NCI-H1436 (cell line): ENCODE measurements at places on chromosomes 5 and 9.

DNA sequence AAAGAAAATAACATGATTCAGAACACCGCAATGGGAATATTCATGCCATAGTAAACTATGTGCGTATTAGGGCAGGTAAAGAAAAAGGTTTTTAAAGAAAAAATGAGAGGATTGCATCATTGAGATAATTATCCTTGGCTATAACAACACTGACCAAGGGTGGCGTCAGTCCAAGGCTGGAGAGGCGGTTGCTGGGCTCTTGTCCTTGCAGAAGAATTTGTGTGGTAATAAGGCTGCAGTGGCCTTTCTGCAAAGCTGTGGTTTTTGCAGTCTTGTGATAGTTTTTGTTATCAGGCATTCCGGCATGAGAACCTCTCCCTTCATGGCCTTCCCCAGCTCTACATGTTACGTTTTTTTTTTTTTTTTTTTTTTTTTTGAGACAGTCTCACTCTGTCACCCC is 14.0 kb downstream of the BOD1 start:
- no peak for DNase-seq

- DNase-seq: no peak
Observed at GRCh38 chr9:117945286-117945685, 241.1 kb downstream of the TLR4 start.

DNA sequence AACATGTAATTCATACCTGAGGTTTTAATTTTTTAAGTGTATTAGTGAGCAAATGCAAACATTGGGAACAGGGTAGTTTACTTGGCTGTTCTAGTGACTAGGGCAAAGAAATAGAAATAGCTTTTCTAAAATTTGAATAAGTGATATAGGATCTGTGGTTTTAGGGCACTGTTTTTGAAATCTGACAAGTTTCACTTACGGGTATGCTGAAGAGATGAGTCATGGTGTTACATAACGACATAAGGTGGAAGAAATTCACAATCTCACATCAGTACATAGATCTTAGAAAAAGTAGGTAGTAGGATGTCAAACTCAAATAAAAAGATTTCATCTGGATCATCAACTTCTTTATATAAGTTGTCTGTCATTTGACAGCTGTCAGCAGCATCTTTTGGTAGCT is 772.3 kb downstream of the MAT2B start:
- DNase-seq: no peak

DNA sequence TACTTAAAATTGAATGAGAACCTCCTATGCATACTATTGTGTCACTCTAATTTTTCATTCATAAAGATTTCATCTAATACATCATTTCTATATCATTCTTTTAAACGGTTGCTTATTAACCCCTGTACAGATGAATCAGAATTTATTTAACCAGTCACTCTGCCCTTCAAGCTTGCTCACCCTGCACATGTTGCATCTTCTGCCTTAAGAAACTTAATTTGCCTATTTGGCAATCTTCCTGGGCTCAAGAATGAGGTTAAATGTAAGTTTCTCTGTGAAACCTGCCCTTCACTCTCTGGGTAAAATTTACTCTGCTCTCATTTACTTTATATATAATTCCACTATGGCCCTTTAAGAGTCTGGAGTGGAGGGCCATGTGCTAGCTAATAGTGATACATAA is 434.7 kb upstream of the ZNF608 start:
- DNase-seq: no peak

GRCh38 chr5:140221697-140222223 is 46.8 kb downstream of the CYSTM1 start:
- no peak for DNase-seq

DNA sequence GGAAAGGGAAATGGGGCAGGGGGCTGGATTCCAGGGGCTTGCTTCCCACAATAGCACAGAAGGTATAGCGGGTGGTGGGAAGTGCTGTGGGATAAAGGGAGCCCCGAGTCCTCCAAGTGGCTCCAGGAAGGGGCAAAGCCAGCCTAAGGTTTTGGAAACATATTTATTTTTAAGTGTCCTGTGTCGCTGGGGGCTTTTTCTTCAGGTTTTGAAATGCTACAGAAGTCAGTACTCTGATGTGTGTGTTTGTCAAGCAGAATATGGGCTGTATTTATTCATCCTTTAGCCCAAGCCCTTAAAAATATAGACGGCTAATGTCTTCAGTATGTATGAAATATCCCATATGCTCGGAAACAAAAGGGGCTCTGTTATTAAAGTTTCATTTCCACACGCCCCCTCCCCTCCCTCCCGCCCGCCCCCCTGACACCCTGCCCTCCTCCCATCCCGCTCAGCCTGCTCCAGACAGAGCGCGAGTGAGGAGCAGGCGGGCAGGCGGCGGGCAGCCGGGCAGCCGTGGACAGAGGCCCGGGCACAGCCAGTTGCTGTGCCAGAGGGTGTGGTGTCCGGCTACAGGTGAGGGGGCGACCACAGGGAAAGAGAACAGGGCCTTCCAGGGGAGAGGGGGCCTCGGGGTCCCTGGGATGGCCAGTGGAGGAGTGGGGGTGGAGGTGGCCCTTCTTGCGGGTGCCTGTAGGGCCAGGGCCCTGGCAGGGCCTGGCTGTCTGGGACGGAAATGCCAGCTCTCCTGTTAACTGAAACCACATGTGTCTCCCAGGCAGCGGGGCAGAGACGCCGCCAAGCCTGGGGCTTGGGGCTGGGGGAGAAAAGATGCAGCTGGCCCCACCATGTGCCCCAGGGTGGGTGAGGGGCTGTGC is 39.6 kb upstream of the SYNPO start:
- DNase-seq: no peak

DNA sequence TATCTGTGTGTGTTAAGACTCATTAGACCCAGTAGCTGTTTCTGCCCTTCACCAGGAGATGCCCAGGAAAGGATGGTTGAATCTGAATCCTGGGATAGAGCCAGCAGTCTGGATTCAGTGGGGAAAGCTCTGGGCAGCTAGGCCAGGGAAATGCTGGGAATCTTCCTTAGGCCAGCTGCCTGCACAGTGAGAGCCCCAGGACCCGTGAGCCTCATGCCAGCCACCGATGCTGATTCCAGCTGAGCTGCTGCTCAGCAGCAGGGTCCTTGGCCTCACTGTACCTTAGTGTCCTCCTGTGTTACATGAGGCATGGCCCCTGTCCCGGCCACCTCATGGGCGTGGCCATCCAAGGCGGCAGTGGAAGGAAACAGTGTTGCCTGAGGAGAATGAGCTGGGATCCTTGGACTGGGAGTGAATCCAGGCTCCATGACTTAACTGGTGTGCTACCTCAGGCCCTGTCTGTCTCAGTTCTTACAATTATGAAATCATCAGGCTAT is 87.1 kb downstream of the AMBP start:
- DNase-seq: no peak

- no peak for DNase-seq
Observed at GRCh38 chr9:133716564-133717112, 21.5 kb downstream of the SARDH start.

- DNase-seq: no peak
Observed at GRCh38 chr5:150625164-150625535, 15.3 kb upstream of the SYNPO start.

DNA sequence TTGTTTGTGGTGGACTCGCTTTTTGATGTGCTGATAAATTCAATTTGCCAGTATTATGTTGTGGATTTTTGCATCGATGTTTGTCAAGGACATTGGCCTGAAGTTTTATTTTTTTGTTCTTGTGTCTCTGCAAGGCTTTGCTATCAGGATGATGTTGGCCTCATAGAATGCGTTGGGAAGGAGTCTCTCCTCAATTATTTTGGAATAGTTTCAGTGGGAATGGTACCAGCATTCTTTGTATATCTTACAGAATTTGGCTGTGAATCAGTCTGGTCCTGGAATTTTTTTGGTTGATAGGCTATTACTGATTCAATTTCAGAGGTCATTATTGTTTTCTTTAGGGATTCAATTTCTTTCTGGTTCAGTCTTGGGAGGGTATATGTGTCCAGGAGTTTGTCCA is 141.4 kb upstream of the RGS7BP start:
- no peak for DNase-seq

DNA sequence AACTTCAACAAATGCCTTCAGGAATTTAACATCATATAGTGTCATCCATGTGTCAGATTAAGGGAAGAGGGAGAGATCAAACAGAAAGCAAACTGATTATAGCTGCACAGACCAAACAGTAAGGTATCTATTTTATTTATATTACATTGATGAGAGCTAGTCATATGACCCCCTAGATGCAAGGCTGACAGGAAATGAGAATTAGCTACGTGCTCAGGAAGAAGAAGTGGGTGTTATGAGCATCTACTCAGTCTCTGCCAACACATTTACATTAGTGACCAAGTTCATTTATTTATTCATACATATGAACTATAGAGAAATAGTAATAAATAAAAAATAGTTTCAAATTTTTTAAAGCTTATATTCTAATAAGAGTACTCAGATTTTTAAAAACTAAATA is 787.3 kb downstream of the KCTD16 start:
- no peak for DNase-seq

- DNase-seq: no peak
Observed at GRCh38 chr5:141420855-141421488, at the start of gene PCDHGA11. TSS of gene PCDHGA11 (plus strand) at chr5:141421051. CDS start at chr5:141421228, 177 bp downstream.

DNA sequence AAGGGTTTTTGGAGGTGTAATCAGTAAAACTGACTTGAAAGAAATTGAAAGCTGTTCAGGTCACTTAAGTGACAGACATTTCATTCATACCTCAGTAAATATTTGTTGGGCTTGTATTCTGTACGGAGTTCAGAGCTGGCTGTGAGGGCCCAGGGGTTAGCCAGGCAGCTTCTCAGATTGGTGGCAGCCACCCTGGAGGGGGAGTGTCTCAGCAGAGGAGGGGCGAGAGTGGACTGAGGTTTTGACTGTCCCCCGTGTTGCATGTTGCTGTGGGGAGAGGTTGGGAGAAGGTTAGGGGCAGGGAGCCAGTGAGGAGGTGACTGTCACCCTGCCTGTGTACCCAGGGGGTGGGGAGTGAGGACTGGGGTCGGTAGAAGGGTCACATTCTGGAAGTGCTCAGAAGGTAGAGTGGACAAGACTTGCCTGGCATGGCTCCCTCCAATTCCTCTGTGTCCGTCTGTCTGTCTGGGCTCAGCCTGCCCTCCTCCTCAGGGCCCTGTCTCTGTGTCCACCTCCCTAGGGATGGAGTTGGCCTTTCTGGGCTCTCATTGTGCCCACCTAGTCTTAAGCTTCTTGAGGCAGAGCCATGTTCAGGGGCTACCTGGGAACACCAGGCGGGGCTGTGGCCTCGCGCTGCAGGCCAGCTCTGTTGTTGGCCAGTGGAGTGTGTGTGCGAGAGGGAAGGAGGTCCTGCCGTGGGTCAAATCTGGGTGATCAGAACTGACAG is 4.4 kb downstream of the PHF2 start:
- DNase-seq: no peak

DNA sequence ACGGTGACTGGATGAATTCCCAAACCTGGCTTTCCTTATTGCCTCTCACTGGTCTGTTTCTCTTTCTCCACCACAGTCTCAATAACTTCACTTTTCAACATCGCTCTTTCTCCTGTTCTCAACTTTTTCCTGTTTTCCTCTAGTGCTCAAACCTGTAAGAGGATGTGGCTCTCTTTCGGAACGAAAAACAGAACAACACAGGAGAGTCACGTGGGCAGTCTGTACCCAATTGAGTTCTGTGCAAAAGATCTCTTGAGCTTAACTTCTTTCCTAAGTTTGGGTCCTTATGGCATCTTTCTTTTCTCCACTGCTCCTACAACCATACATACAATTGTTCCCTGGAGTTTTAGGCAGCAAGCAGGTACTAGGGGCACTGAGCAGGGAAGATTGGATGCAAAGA is 8.9 kb downstream of the HAVCR1 start:
- no peak for DNase-seq

DNA sequence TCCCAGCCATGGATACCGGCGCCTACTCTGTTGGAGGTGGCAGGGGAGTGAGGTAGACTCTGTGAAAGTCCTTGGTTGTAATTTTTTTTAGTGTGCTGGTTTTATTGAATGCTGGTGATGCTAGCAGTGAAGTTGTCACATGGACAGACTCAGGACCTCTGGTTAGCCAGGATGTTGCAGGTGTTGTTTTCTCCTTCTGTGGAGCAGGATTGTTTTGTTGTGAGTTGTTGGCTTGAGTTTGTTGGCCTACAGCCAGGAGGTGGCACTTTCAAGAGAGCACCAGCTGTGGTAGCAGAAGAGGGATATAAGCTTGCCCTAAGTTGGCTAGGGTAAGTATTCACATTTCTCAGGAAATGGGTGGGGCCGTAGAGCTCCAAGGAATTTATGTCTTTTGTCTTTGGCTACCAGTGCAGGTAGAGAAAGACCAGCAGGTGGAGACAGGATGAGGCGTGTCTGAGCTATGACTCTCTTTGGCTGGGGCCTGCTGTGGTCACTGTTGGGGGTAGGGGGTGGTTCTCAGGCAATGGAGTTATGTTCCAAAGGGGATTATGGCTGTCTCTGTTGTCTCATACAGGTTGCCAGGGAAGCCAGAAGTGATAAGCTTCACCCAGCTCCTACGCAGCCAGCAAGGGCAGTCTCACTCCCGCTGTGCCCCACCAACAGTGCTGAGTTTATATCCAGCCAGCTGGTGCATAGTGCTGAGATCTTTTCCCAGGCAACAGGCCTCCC is 248.7 kb downstream of the TAF11L14 start:
- DNase-seq: no peak

DNA sequence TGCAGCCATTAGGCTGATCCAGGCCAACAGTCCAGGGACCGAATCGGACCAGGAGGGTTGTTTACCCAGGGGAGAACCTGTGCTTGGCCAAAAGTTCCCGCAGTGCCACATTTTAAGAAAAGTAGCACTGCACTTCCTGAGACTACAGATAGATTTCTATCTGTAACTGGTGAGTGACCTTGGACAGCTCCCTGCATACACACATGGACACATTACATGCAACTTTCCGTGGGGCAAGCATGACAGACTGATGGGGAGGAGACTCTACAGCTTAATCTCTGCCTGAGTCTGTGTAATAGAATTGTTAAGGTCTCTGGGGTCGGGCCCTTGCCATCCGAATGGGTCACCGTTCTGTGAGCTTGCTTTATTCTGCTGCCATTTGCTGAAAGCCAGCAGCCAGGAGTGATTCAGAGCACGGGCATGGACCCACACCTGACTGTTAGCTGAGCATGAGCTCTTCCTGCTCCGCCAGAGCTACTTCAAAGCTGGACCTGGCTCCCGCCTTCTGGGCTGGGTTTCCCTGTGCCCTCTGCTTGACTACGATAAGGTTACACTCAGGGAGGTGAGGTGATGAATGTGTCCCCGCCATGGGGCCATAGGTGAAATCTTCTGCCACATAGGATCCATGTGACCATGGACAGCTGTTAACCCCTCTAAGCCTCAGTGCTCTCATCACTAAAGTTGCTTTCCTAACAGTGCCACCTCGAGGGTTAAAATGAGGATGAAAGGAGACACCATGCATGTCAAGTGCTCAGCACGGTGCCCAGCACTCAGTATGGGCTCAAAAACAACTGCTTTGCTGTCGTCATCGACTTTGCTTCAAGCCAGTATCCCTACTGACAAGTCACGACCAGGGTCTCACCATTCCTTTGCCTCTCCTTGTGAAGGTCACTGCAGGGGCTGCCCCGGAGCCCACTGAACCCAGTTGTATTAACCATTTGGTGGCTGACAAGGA is 200.0 kb downstream of the MELK start:
- DNase-seq: no peak

DNA sequence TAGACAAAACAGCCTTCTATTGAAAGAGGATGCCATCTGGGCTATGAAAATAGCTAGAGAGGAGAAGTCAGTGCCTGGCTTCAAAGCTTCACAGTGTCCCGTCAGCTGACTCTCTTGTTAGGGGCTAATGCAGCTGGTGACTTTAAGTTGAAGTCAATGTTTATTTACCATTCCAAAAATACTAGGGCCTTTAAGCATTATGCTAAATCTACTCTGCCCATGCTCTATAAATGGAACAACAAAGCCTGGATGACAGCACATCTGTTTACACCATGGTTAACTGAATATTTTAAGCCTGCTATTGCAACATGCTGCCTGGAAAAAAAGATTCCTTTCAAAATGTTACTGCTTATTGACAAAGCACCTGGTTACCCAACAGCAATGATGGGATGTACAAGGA is 309.1 kb downstream of the NTRK2 start:
- DNase-seq: no peak
